Hair follicle dermal papilla cell (primary cell): ENCODE measurements at places on chromosomes 3 and 15. TPM values are rescaled to one million over a fixed set of nuclear protein-coding genes. Genes with fewer than 3 reads are reported as not detected.

CTDSPL2 gene
- 65.8 and 89.9 TPM in 2 replicates for total RNA-seq

ARGFX gene
- total RNA-seq: not detected in 2 replicates

SLC12A1 gene
- total RNA-seq: not detected in 2 replicates

WDR5B gene
- 7.5 and 7.6 TPM in 2 replicates for total RNA-seq

LRRC31 gene
- not detected in 2 replicates for total RNA-seq

IMPG2 gene
- 0.65 and 0.73 TPM in 2 replicates for total RNA-seq

TF gene
- total RNA-seq: under 0.01 and 0.36 TPM in 2 replicates

ZDHHC3 gene
- total RNA-seq: 84.9 and 85.6 TPM in 2 replicates

LMAN1L gene
- total RNA-seq: not detected in 2 replicates
